ENCODE measurements at places on chromosomes 11 and 22.

GRCh38 chr11:68500206-68500605 lies 39.7 kb downstream of the PPP6R3 start:
- no peak for DNase-seq

DNA sequence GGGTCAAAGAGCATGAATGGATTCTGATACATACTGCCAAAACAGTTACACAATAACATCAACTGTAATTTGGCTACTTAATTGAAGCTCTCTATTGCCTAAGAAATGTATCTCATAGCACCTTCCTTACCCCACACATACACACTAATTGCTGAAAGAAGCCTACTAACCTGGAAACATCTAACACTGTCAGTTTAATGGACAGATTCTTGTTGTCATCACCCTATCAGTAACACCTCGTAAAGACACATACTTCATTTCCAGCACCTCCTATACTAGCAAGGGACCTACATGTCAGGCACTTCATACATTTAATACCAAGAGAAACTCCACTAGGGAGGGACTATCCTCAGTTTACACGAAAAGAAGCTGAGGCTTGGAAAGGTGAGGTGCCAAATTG lies 9.9 kb downstream of the NAP1L4 start:
- DNase-seq, result no peak

DNA sequence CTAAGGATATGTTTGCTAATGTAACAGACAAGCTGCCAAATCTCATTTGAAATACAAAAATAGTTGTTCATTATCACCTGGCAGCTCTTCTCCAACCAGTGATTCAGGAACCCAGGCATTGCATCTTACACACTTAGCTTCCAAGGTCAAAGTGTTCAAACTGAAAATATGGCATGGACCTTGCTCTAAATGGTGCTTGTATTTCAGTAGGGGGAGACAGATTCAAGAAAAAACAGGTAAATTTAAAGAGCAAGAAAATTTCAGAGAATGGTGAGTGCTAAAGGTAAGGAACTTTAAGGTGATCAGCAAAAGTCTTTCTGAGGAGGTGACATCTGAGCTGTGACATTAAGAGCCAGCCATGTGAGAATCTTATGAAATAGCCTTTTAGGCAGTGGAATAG lies 82.8 kb upstream of the E2F8 start:
- DNase-seq, result no peak

DNA sequence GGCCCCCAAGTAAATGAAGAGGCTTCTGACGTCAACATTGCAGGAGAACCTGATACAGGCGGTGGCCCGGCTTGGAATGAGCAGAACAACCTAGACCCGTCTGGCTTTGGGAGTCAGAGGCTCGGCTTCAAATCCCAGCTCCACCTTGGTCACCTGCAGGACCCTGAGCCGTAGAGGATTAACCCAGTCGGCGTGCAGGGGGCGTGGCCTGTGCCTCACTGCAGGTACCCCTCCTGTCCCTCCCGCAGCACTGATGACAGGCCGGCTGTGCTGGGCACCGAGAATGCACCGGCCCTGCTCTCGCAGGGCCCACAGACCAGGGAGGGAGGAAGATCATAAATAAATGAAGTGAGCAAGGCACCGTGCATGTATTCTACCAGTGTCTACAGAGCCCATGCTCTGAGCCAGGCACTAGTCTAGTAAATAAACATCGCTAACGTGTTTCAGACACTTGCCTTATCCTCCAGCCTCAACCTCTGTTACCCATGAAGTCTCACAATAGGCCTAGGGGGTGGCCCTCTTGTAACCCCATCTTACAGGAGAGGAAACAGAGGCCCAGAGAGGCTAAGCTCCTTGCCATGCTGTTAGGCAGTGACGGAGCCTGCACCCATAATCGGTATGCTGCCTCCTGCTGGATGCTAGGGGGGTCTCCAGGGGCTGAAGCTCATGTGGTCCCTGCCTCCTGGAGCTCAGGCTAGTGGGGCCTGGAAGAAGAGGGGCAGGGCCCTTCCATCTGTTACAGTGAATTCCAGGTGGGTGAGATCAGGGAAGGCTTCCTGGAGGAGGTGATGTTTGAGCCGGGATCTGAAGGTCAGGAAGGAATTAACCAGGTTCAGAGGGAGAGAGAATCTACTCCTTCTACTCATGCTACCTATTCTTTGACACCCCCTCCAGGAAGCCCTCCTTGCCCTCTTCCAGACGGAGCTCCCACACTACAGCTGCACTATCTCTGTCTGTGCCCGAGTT lies 53.4 kb downstream of the RTL6 start:
- DNase-seq, result no peak

- peak; percentile 69 for DNase-seq
Measured at GRCh38 chr22:40044870-40045834, 50.4 kb downstream of the FAM83F start.

- DNase-seq, result no peak
Measured at GRCh38 chr11:68517121-68517741, 56.7 kb downstream of the PPP6R3 start.

DNA sequence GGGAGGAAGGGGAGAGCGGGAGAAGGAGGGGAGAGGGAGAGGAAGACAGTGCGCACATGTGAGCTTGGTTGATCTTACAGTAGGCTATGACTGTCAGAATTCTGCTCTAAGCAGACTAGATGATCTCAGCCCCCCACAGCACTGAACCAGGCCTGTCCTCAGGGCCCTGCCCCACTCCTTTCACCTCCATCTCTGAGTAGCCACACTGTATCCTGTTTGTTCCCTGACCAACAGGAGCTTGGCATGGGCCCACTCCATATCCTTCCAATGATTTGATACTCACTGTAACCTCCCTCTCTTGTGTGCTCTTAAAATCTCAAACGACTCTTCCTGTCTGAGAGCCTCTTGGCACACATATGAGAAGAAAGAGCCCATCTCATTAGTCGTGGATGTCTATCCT lies 86.1 kb upstream of the PARVA start:
- no peak for DNase-seq

- DNase-seq, result no peak
Measured at GRCh38 chr11:2591805-2592204, 108.0 kb downstream of the KCNQ1OT1 start.

GRCh38 chr11:67671211-67671520 lies 3.3 kb downstream of the ALDH3B2 start:
- DNase-seq, result no peak

- DNase-seq, result no peak
Measured at GRCh38 chr22:37259540-37260029, 15.5 kb upstream of the RAC2 start.

DNA sequence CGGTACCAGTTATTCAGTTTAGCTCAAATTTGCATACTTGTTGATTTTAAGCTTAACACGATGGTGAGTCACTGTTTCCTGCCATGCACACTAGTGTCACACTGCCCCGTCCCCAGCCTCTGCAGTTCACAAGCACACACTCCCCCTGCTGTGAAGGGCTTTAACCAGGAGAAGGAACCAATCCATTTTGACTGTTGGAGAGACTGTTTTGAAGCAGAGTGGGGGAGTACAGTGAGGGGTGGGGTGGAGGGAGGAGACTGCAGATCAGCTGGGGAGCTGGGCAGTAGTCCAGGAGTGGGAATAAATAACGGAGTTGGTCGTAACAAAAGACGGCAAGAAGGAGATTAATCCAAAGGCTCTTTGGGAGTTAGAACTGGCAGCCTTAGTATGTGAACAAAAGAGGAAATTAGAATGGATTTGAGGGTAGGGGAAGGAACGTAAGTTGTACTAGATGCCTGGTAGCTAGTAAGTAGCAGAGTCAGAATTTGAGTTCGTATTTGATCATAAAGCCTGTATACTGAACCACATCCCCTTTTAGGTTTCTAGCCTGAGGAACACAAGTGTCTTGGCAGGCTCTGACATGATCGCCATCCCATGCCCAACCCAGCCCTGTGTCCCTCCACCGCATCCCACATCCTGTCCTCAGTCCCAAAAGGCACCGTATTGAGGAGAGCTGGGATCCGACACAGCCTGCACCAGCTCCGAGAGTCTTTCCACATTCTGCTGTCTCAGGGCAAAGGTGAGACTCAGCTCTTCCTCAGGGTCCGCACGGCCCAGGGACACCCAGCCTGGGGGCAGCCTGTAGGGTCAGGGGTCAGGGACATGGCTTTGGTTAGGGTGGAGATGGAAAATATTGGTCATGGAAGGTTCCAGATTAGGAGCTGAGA lies 862 bp downstream of the TPP1 start:
- peak; percentile 57 for DNase-seq
